ENCODE measurements at places on chromosomes 3 and 15.

DNA sequence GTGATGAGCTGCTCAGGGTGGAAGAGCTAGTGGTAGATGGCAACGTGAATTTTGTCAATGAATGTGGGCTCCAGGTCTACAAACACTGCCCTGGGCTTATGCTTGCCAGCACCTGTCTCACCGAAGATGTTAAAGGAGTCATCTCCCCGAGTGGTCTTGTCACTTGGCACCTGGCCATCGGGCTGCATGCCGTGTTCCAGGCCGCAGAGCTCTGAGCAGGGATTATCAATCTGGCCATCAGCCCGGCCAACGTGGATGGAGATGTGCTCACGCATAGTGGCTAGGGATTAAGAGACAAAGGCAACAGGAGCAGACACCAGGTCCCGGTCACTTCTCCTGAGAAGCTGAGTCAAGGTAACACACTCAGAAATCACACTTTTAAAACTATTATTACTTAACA lies 54.8 kb upstream of the ACTC1 start:
- no peak for DNase-seq

GRCh38 chr3:38454178-38454883 lies 641 bp downstream of the ACVR2B start:
- DNase-seq: no peak

DNA sequence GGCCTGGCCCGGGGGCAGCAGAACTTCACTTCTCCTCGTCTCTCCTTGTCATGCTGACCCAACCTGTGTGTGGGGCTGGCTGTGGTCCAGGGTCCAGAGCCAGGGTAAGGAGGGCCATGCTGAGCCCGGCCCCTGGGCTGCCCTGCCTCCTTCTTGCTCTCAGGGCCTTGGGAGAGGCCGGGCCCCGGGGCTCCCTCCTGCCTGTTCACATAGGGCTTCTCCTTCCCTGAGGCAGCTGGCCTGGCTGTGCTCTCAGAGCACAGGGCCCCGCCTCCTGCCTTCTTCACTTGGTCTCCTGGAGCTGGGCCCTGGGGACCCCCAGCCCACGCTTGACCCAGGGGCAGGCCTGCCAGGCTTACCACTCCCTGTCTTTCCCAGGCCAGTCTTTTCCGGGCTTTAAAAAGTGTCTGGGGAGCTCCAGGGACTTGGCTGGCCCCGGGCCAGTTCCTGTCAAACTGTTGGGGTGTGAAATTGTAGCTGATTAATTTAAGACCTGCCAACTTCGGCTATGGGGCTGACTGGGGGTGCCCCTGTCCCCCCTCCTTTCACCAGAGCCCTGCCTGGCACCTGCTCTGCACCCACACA lies 11.8 kb downstream of the PLXNA1 start:
- no peak for DNase-seq

GRCh38 chr15:88745696-88746095 lies 57.5 kb upstream of the ACAN start:
- DNase-seq: no peak

- DNase-seq: no peak
Measured at GRCh38 chr3:183372911-183373310, 55.5 kb downstream of the MCF2L2 start.

GRCh38 chr3:8899876-8900460 lies 63.3 kb downstream of the RAD18 start:
- no peak for DNase-seq

GRCh38 chr3:32186876-32187275 lies 51.6 kb upstream of the CMTM8 start:
- no peak for DNase-seq

DNA sequence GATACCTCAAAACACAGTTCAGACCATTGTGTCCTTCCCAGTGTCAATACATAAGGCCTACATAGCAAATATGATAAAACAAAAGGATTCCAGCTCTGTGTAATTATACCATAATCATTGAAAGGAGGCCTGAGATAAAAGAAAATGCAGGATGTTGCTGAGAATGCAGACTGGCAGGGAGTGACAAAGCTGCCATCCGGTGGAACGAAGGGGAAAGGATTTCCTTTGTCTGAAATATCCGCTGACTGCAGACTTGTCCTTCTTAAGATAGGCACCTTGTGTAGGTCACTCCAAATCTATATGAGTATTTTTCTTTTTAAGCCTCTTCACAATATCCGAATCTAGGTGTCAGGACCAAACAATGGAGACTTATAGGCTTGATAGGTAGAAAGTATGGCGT lies 108.0 kb downstream of the KCNH8 start:
- DNase-seq: no peak

DNA sequence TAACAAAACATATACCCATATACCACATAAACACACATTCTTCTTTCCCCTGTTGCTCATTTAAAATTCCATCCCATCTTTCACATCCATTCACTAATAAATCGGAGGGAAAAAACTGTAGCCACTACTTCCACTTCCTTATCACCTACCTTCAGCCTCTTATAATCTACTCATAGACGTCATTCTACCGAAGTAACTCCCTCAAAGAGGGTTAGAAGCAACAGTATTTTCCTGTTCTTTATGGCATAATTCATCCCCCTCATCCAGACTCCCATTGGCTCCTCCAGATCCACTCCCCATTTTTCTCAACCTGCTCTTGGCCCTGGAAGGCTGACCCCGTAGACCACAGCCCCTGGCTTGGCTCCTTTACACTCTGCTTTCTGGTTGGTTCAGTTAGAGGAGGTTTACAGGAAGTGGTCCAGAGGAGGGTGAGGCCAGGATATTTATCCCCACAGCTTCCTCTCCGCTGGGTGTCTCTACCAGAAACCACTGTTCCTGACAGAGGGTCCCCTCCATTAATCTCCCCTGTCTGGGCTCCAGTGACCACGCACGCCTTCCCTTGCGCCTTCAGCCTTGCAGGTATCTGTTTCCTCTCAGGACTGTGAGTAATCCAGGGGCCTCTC lies 46.3 kb downstream of the FMN1 start:
- no peak for DNase-seq

DNA sequence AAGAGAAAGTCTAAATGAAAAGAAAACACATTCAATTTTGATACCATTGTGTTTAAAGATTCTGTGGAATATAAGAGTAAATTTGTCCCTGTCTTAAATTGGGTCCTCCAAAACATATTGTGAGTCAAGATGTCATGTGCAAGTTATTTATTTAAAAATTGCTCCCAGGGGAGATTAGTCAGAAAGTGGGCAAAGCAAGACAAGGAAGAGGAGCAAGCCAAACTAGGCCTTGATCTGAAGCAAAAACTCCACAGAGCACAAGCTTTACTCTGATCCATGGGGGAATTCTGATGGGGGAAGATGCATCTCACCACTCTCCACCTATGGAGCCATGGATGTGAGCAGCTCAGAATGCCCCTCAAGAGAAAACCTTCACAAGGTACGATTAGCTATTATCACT lies 342.8 kb upstream of the IL12A start:
- DNase-seq: no peak

GRCh38 chr3:55337641-55338180 lies 149.4 kb downstream of the WNT5A start:
- no peak for DNase-seq

DNA sequence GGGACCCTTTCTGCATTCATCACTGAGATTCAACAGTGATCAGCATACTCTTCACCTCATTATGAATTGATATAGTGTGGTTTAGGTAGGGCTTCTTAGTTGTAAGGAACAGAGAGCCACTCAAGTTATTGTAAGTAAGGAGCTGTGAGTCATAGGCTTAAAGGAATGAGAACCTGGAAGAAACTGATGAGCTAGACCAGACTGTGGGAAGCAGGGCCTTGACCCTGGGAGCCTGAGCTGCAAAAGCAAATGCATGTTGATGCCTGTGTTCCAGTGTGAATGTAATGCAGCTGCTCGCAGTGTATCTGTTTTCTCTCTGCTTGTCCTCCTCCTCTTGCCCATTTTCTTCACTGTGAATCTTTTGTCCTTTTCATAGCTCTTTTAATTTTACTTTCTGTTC lies 13.6 kb downstream of the ZKSCAN7 start:
- DNase-seq: no peak

Measured in stimulated activated CD8-positive, alpha-beta memory T cell treated with anti-CD3 and anti-CD28 coated beads, Interleukin-7, amount 100 ng/mL, for 1 hour (primary cell).